ENCODE measurements at places on chromosomes 5 and 9.

GRCh38 chr9:93254806-93255493, 71.0 kb downstream of the WNK2 start:
- DNase-seq: no peak

- DNase-seq: no peak
Measured at GRCh38 chr5:35229076-35230037, 930 bp downstream of the PRLR start.

DNA sequence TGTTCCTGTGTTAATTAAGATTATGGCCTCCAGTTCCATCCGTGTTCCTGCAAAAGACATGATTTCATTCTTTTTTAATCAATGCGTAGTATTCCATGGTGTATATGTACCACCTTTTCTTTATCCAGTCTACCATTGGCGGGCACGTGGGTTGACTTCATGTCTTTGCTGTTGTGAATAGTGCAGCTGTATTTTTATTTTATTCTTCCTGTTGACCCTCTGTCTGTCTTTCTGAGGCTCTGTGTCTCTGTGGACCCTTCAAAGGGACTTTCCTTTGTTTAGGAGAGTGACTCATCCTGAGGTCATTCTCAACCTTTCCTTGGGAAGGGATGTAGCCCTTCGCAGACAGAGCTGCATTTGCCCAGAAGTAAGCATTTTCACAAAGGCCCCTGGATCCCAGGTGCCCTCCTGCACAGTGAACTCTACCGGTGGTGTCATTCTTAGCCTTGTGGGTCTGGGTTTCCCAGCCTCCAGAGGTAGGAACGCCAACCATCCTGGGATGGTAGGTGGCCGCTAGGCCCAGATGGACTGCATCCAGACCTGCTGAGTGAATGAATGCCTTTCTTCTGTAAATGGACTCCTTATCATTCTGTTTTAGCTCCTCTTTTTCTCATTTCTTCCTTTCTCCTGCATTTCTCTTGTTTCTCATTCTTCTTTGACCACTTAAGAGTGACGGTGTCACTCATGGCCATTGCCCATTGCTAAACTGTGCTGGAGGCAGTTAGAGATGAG, 22.4 kb downstream of the TRIO start:
- no peak for DNase-seq

- no peak for DNase-seq
Measured at GRCh38 chr9:104606152-104606551, 725 bp upstream of the OR13C2 start.

DNA sequence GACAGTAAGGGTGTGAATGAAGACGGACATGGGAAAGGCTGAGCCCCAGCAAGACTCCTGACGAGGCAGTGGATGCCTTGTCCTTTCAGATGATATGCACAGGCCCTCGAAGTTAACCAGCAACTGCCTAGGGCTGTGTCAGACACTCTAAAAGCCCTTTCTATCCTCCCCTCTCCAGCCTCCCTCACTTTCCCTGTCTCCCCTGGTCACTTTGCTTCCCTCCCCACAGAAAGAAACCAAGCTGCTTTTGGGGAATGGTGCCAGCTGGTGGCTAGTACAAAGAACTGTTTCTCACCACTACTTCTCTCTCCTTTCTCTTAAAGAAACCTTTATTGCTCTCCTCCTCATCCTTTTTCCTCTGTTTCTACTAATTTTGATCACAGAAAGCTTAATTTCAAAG, 21.4 kb downstream of the LHFPL2 start:
- DNase-seq: no peak

DNA sequence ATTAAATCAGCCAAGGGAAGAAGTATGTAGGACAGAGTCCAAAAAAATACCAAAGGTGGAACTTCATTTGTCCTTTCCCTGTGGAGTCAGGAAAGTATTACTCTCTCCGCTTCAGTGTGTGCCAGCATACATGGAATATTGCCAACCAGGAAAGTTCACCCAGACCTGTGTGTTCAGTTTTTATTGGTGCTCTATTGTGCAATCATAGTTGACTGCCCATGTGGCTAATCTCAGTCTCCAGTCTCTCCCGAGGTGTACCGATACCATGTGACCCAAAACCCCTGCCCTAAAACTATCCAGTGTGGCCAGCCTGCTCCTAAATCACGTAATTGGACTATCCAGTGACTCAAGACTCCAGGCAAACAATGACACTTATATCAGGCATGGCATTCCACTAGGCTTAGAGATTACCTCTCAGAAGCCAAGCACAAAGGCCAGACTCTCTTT, 38.8 kb downstream of the NFX1 start:
- DNase-seq: no peak

DNA sequence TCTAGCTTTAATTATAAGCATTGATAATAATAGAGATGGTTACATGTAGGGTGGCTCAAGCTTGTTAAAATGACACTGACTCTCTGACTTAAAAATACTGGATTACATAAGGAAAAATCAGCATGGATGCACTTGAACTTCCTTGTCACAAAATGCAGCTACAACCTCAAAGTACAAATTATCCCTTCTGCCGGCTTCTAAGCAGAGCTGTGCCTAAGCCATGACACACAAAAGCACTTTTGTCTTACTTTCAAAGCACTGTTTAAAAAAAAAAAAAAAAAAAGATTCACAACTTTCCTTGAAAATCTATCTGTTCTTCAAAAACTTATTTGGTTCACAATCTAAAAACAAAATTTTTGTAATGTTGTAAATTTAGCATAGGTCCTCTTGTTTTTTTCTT, 36.4 kb upstream of the ZFAND5 start:
- no peak for DNase-seq

DNA sequence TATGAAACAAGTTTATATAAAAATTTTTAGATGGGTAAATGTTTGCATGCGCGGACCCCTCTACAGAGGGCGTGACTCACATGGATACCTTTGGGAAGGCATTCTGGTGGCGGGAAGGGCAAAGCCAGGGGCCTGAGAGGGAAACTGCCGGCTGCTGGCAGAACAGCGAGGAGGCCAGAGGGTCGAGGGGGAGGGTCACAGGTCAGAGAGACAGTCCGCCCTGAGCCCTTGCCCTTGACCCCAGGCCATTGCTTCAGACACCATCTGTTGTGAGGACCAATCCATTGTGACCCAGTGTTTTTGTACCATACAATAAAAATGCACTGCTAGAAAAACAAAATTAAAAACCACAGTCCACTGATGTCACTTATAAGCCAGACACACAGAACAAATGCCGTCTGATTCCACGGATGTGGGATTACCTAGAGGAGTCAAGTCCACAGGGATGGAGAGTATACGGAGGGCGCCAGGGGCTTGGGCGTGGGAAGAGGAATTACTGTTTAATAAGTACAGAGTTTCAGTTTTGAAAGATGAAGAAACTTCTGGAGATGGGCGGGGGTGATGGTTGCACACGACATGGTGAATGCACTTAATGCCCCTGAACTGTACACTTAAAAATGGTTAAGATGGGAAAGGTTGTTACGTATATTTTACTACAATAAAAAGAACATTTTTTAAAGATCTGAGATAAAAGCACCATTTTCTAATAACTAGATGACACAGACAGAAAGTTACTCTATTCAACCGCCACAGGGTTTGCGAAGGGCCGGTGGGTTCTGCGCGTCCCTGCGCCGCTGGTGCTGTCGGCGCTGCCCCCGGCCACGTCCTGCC, 12.0 kb downstream of the BTNL9 start:
- DNase-seq: no peak

DNA sequence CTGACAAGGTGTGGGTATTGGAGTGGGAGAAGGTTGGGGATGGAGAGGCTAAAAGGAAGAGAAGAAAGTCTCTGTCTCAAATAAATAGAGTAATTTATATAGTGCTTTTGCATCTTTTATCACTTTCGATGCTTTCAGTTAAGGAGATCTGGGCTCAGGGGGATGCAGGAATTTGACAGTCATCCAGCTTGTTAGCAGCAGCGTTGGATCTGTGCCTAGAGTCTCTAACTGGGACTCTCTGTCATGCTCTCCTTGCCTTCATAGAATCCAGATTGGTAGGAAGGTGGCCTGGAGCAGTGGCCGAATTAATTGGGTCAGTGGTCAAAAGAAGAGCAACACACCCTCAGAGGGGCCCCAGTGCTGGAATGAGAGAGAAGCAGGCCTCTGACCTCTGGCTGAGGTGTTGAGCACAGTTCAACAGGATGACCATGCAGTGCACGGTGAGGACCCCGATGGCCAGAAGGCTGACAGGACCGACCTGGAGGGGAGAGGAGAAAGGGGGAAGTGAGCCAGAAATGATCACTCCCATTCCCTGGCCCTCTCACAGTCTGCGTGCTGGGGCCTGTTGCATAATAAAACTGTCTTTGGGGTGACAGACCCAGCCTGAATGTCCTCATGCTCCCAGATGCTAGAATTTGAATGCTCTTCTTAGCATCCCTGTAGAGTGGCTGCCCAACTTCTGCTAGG, 7.6 kb downstream of the SLC36A3 start:
- DNase-seq: no peak

All from stimulated activated CD8-positive, alpha-beta memory T cell treated with anti-CD3 and anti-CD28 coated beads, Interleukin-12 subunit alpha, Interleukin-12 subunit beta, amount 100 ng/mL, for 4 hours (primary cell).